Cortex of kidney (tissue), 1 donor: ENCODE measurements at places on chromosomes 7 and 10.

DNA sequence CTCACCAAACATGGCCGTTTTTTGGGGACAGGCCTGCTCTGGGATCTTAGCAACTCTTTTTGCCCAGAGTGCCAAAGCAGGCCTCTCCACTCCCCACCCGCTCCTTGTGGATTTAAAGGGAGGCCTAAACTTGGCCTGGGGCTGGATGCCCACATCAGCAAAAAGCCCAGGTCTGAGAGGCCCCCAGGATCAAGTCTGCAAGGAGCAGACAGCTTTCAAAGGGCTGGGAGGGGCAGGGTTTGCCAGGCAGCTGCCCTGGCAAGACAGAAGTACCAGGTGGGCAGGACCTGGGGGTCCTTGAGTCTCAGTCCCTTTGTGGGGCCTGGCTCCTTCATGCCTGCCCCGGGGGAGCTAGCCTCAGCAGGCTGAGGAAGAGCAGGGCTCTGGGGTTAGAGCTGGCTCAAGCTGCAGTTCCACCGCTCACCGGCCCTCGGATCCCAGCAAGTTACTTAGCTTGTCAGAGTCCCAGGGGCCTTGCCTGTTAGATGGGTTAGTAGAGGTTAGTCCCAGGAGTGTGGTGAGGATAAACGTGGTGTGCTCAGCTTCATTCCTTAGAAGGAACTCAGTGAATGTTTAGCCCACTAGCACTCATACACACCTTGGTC is 56.2 kb downstream of the ARHGAP22 start:
- DNase-seq = no peak

DNA sequence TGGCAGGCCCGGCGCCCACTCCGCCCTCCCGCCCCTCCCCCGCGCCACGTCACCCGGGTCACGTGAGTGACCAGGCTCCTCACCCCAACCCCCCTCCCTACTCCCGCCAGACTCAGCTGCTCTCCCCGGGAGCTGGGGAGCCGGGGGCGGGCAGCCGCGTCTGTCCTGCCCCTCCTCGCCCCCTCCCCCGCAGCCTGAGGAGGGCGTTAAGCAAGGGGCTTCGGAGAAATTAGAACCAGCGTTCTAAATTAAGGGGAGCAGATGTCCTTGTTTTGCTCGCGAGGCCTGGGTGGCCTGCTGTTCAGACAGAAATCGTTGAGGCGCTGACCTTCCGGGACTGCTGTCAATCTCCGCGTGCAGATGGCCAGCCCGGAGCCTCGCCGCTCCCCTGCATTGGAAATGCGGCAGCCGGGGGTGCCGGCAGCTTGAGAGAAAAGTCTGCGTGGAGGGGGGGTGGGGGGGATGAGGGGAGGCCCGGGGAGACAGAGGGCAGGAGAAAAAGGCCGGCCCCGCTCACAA is 102.2 kb upstream of the ZNF438 start:
- no peak for DNase-seq

- DNase-seq = no peak
Measured at GRCh38 chr7:87499494-87499893, 24.0 kb upstream of the ABCB4 start.

DNA sequence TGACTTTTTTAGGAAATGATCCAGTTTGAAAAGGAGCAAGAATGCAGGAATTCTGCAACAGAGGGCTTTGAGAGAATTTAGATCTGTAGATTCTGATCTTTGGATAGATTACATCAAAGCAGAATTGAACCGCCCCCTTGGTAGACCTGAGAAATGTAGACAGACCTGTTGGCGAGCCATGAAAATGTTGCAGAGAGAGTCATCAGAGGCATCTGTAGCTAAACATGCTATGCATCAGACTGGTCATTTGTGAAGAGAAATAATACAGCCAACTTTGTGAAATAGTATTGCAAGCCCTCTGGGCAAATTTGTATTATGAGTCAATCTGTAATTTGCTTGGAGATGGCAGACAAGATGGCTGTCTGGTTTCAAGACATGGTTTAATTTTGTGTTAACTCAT is 4.3 kb upstream of the C1GALT1 start:
- no peak for DNase-seq

- no peak for DNase-seq
Measured at GRCh38 chr7:155277385-155277994, 20.2 kb upstream of the INSIG1 start.

DNA sequence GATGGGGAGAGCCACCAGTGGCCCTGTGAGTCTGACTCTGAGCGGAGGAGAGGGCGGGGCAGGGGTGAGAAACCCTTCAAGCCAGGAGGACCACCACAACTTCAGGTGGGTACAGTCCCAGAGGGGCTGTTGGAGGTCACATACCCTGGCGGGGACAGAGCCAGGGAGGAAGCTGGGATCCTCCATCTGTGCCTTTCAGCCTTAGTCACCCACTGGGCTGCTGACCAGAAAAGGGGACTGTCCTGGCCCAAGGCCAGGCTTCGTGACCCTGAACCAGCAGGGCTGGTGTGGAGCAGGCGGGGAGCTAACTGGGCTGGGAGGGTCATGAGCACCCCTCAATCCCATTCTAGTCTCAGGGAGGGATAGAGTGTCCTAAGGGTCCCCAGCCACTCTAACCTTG is 1.5 kb upstream of the CALHM3 start:
- no peak for DNase-seq

GRCh38 chr7:90842430-90842788 is 246.3 kb downstream of the CDK14 start:
- DNase-seq = no peak

GRCh38 chr7:151708610-151709009 is 168.3 kb downstream of the PRKAG2 start:
- no peak for DNase-seq

DNA sequence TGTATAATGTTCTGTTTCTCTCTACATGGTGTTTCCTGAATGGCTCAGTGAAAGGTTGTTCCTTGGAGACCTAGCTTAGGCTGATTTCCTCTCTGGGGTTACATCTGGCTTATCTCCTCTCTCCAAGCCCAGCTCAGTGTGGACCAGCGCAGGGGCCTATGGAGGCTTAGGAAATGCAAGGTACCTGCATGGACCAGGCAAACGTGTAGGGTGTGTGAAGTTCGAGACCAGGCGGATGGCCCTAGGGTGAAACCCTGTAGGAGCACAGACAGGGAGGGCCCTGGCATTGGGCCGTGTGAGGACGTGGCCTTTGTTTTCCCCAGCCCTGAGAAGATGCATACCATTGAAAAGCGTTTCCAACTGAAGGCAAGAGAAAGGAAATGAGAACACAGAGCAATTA is 59.0 kb downstream of the DOCK1 start:
- no peak for DNase-seq
